Uterus (tissue), 4 donors: ENCODE measurements at places on chromosomes 6 and 20. TPM values are rescaled to one million over a fixed set of nuclear protein-coding genes. Genes with fewer than 3 reads are reported as not detected.
A peak's percentile ranks its signal among the peaks of the same experiment; 100 is the strongest.

- no peak overlapping the region for H3K27ac ChIP-seq
- H3K36me3 ChIP-seq = no peaks in the 10 kb centered on the region
- no peaks in the 10 kb centered on the region for H3K4me1 ChIP-seq
- no peak overlapping the region for H3K4me3 ChIP-seq
- H3K27me3 ChIP-seq = no peaks in the 10 kb centered on the region
- DNase-seq = no peak
These were observed 44.4 kb upstream of the LYRM2 start for GRCh38 chr6:89682991-89683390.

DNA sequence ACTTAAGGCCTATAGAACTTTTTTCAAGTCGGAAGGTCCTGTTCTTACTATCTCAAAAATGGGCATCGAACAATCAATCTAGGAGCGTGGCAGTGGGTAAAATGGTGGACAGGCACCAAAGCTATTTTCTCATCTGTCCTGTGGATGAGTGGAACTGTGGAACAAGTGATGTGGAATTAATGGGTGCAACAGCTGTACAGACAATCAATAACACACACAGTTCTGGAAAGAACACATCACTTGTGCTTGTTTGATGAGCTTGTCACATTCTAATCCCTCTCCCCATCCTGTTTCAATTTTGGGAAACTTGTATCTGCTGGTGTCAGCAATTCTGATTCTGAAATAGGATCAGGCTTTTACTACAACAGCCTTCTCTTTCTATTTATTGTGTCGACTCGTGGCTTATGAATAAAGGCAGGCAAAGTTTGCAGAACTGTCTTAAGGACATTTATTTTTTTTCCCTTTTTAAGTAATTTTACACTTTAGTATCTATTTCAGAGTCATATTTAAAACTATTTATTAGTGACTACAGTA lies 11.5 kb downstream of the RBM24 start:
- DNase-seq = no peak
- no peak overlapping the region for H3K27ac ChIP-seq
- H3K27me3 ChIP-seq = no peaks in the 10 kb centered on the region
- no peak overlapping the region for H3K4me3 ChIP-seq
- H3K36me3 ChIP-seq = no peaks in the 10 kb centered on the region
- no peaks in the 10 kb centered on the region for H3K4me1 ChIP-seq

- no peak overlapping the region for H3K27ac ChIP-seq
- no peaks in the 10 kb centered on the region for H3K4me1 ChIP-seq
- H3K4me3 ChIP-seq = no peak overlapping the region
- no peaks in the 10 kb centered on the region for H3K27me3 ChIP-seq
- H3K36me3 ChIP-seq = no peaks in the 10 kb centered on the region
- DNase-seq = no peak
These were observed 169.8 kb upstream of the PROKR2 start for GRCh38 chr20:5486377-5487054.

GRCh38 chr6:151107897-151108427 lies 131.8 kb upstream of the AKAP12 start:
- no peaks in the 10 kb centered on the region for H3K27me3 ChIP-seq
- no peak for DNase-seq
- H3K36me3 ChIP-seq = no peaks in the 10 kb centered on the region
- no peak overlapping the region for H3K27ac ChIP-seq

DNA sequence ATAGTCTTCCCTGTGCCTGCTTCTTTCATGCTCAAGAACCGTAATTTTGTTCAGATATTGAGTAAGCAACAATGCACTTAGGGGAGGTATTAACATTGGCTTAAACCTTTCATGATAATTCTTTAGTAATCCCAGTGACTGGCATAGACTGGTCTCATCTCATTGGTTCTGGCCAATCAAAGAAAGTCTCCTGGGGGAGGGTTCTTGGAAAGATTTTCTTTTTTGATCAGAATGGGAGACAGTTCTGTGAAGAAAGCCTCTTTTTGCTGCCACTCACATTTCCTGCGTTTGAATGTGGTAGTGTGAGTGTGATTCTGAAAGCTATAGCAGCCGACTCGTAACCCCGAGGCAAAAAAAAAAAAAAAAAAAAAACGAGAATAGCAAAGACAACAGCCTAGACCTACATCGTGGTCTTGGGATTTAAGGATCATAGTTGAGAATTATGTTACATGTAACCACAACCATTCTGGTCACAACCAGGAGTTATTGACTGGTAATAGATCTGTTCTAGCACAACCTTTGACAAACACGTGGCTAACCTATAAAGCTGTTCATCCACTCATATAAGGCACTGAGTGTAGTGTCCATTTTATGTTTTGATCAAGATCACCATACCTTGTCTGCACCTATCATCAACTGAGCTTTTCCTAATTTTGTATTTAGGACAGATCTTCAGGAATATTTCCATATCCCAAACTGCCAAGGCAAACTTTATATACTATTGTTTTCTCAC lies 15.1 kb upstream of the TMEM217 start:
- no peak overlapping the region for H3K27ac ChIP-seq
- no peaks in the 10 kb centered on the region for H3K36me3 ChIP-seq
- no peak for DNase-seq
- H3K4me3 ChIP-seq = no peak overlapping the region
- H3K27me3 ChIP-seq = no peaks in the 10 kb centered on the region

DNA sequence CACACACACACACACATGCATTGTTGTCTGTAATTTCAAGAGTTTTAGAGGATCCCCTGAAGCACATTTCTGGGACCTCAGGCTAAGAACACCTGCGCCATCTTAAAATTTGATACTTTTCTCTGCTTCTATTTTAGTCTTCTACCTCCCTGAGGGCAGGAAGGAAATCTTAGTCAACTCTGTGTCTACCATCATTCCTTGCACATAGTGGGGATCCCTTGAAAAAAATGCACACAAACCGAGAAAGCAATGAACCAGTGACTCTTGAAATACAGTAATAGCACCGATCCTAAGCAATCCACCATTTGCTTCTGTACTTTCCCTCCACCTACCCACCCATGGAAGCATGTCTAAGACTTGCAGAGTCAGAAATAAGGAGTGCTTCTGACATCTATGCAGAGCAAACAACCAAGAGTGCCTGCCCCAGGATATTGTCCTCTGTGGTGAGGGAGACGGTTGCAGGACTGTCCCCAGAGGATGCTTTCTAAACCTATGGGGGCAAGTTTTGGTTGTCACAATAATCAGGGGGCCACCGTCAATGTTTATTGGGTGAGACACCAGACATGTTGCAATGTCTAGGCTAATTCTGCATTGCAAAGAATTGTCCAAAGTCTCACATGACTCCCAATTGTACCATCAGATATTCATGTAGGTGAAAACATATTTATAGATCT lies 208.0 kb upstream of the TAB2 start:
- no peak overlapping the region for H3K4me3 ChIP-seq
- no peaks in the 10 kb centered on the region for H3K36me3 ChIP-seq
- no peak overlapping the region for H3K27ac ChIP-seq
- no peak for DNase-seq
- no peaks in the 10 kb centered on the region for H3K4me1 ChIP-seq

GRCh38 chr20:64103871-64104666 lies 3.3 kb downstream of the NPBWR2 start:
- H3K27me3 ChIP-seq = peaks cover 4% of the 10 kb centered on the region
- no peak for DNase-seq
- no peak overlapping the region for H3K4me3 ChIP-seq
- H3K4me1 ChIP-seq = peaks cover 6% of the 10 kb centered on the region

- H3K4me3 ChIP-seq = no peak overlapping the region
- H3K4me1 ChIP-seq = no peaks in the 10 kb centered on the region
These were observed 111.4 kb upstream of the HDGFL1 start for GRCh38 chr6:22457996-22458395.

GRCh38 chr20:9500121-9500520 lies 14.3 kb upstream of the LAMP5 start:
- no peaks in the 10 kb centered on the region for H3K36me3 ChIP-seq
- no peaks in the 10 kb centered on the region for H3K4me1 ChIP-seq
- H3K4me3 ChIP-seq = no peak overlapping the region
- H3K27ac ChIP-seq = no peak overlapping the region

DNA sequence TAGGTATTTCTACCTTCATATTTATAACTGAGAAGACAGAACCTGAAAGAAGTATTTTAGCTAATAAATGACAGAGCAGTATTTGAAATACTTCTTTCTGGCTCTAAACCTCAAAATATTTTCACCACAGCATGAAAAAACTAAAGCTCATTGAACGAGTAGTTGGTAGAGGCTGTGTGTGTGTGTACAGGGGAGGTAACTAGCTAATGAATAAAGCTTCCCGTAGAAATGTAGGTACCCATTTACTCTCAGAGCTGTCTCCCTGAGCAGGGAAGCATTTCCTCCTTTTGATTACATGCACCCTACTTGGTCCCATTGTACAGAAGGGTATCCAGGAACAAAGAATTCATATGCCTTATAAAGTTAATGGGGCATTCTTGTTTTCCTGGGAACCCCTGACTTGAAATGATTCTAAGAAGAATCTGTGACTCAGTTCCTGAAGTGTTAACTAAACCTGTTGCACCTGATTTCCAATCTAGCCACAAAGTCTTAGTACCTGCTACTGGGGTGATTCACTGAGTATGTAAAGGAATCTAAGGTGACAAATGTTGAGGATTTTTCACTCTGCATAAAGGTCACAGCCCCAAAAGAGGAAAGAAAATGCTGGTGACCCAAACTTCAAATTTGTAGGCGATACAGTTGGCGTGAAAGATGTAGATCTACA lies 12.5 kb downstream of the CRYBG1 start:
- H3K4me1 ChIP-seq = no peaks in the 10 kb centered on the region
- H3K4me3 ChIP-seq = no peak overlapping the region
- no peak for DNase-seq

DNA sequence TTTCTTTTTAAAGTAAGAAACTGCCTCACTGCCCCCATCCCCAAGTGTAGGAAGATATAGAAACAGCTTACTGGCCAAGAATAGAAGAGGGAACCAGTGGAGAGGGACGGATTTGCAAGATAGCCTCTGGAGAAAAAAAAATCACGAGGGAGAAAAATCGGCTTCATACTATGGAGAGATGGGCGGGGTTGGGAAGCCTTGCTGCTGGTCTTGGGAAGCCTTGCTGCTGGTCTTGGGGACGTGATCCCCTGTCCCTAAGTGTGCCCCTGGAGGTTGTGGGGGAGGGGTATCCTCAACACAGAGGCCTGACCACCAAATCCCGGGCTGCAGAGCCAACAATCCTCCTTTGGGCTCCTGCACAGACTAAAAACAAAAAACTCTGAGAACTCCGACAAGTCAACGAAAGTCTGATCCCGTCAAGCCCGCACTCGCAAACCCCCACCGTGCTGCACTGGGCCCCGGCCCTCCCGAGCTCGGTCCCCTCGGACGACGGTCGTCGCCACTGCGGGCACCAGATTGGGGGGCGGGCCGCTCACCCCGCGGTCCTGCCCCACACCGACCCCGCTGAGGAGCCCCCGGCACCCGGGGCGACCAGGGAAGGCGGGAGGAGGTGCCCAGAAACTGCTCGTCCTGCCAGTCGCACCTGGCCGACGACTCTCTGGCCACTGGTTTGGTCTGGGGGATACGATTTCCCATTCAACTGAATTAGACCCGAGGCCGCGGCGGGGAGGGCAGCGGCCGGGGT lies 750 bp downstream of the MAP7 start:
- H3K36me3 ChIP-seq = no peaks in the 10 kb centered on the region
- no peaks in the 10 kb centered on the region for H3K27me3 ChIP-seq
- no peak for DNase-seq
- H3K4me3 ChIP-seq = peak overlapping the region; percentile 69

RSPO3 gene
- total RNA-seq = 40.2 TPM

FERMT1 gene
- total RNA-seq = under 0.01 TPM

SLC17A2 gene
- not detected for total RNA-seq

JPH2 gene
- total RNA-seq = 50.5 TPM

CPNE5 gene
- 33.8 TPM for total RNA-seq

EYA4 gene
- total RNA-seq = 2.0 TPM

NQO2 gene
- 12.8 TPM for total RNA-seq

CASS4 gene
- total RNA-seq = 0.62 TPM
